Pancreas (tissue), 10 donors: ENCODE measurements at places on chromosomes 7 and 10. TPM values are rescaled to one million over a fixed set of nuclear protein-coding genes. Genes with fewer than 3 reads are reported as not detected.

GRCh38 chr10:66204838-66205237, 721.0 kb upstream of the LRRTM3 start:
- H3K27me3 ChIP-seq, result no peaks in the 10 kb centered on the region
- no peak overlapping the region for H3K4me3 ChIP-seq
- no peaks in the 10 kb centered on the region for H3K36me3 ChIP-seq
- no peak for DNase-seq
- no peaks in the 10 kb centered on the region for H3K4me1 ChIP-seq
- no peak overlapping the region for H3K27ac ChIP-seq

GRCh38 chr7:40148671-40149070, 13.9 kb downstream of the SUGCT start:
- H3K36me3 ChIP-seq, result no peaks in the 10 kb centered on the region
- H3K4me1 ChIP-seq, result no peaks in the 10 kb centered on the region
- no peak overlapping the region for H3K27ac ChIP-seq

DNA sequence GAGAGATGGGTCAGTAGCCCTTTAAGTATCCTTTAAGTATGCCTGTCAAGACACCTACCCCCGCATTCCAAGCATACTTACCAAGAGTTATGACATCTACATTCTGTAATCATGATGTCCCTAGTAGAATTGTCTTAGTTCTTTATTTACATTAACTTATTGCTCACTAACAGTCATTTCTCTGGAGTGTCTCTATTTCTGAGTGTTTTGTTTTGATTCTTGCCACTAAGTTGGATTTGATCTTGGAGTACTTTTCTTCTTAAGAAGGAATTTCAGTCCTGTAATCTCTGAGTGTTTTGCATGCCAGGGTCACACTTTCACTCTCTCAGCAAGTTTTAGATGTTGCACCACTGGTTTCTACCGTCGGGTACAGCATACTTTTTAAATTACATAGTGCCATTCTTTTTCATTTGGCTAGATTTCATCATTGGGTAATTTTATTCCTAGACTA, 1053.9 kb downstream of the KCNMA1 start:
- H3K4me1 ChIP-seq, result peaks cover 13% of the 10 kb centered on the region
- H3K36me3 ChIP-seq, result no peaks in the 10 kb centered on the region
- H3K4me3 ChIP-seq, result no peak overlapping the region
- no peak overlapping the region for H3K27ac ChIP-seq
- no peaks in the 10 kb centered on the region for H3K27me3 ChIP-seq

DNA sequence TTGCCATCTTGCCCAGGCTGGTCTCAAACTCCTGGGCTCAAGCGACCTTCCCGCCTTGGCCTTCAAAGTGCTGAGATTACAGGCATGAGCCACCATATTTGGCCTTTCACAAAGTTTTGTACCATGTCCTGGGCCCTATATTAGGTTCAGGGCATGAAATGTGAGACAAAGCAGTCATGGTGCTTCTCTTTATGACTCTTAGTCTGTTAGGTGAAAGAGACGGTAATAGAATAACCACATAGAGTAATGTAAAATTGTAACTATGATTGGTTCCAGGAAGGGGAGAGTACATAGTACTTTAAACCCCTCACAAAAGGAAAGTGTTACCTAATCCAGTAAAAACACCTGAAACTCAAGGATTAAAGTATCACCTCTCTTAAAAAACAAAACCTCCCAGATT, 144.7 kb downstream of the SPAG6 start:
- DNase-seq, result no peak
- H3K27me3 ChIP-seq, result no peaks in the 10 kb centered on the region
- no peak overlapping the region for H3K27ac ChIP-seq

MRPS17 gene
- total RNA-seq, result 8.4 TPM

CHN2 gene
- 24.0 TPM for total RNA-seq

DNA sequence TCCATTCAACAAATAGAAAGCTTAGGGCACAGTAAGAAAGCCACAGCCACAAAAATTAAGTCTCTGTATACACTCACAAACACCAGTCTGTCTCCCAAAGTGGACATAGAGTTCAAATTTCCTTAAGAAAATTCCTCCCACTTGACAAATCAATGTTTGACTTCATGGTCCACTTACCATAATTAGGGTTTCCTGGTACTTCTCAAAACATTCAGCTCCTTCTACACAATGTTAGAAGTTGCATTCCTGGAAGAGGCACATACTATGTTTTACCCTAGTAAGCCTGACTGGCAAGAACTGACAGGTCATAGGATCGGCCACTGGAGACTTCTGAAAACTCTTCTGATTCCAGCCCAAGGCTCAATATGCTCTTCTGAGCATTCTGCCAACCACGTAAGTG, 70.5 kb downstream of the CPXM2 start:
- H3K27ac ChIP-seq, result no peak overlapping the region
- DNase-seq, result no peak
- no peaks in the 10 kb centered on the region for H3K36me3 ChIP-seq
- H3K27me3 ChIP-seq, result no peaks in the 10 kb centered on the region

DNA sequence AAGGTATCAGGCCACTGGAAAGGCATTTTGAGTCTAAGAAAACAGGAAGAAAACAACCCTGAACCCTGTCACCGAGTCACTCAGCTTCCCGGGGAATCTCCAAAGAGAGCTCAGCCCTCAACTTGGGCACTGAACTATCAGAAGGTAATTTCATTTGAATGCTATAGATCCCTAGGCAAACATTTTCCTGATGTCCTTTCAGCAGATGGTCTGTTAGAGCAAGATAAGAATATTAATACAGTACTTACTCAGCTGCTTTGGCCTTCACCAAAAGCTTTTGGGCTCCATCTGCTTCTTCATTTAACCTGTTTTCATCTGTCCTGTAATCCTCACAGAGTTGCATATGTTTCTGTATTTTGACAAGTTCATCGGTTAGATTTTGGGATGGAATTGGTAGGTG, 34.2 kb upstream of the LAMB1 start:
- no peak overlapping the region for H3K27ac ChIP-seq
- no peak overlapping the region for H3K4me3 ChIP-seq
- peaks cover 10% of the 10 kb centered on the region for H3K4me1 ChIP-seq
- no peaks in the 10 kb centered on the region for H3K27me3 ChIP-seq
- no peak for DNase-seq

DNA sequence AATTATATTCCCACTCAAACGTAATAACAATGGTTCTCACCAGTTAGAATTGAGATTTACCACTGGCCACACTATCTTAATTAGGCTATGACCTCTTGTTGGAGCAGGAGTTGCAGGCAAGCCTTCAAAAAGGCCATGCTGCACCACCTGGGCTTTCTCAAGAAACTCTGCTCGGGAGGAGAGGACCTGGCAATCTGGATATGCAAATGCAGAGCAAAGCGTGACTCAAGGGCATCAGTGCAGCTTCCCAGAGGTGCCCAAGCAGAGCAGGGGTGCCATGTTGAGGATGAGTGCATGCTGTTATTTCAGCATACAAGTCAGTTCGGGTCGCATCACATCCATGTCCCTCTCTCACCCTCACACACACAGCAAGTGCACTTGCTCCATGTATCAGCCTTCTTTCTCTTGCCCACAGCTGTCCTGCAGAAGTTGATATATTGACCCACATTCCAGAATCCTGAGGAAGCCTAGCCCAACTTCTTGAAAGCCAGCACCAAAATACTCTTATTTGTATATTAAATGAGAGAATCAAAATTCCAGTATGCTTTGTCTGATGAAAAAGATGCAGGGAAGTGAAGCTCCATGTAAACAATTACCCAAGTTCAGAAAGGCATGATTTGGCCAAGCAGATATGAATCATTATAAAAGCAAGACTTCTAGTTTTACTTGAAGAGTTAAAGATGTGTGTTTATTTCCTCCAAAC, 55.7 kb upstream of the IL6 start:
- no peak overlapping the region for H3K27ac ChIP-seq
- H3K36me3 ChIP-seq, result no peaks in the 10 kb centered on the region
- no peaks in the 10 kb centered on the region for H3K4me1 ChIP-seq
- H3K27me3 ChIP-seq, result no peaks in the 10 kb centered on the region

DNA sequence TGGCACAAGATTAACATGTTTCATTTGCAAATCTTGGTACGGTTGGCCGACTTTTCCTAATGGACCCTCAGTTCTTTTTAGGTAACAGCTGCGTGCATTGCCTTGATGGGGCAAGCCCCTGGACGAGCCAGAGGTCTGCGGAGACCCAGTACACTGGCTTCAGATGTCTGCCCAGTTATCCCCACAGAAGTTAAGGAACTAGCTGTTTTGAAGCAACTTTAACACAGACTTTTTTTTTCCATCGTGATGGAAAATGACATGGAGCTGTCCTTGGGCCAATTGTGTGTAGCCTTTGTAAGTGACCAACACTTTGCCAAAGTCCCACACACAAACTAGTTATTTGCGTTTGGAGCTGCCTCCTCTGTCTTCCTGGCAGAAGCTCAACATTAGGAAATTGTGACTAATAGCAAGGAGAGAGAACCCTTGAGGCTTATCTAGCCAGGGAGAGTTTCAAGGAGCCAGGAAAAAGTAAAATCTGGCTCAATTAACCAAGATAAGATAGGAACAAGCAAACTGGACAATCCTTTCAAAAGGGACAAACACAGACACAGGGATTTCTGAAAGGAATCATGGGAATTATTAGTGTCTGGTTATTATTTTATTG, 99.6 kb upstream of the BMPER start:
- H3K4me3 ChIP-seq, result no peak overlapping the region
- H3K4me1 ChIP-seq, result no peaks in the 10 kb centered on the region
- no peaks in the 10 kb centered on the region for H3K36me3 ChIP-seq
- H3K27ac ChIP-seq, result no peak overlapping the region
- no peak for DNase-seq
- no peaks in the 10 kb centered on the region for H3K27me3 ChIP-seq

PTN gene
- total RNA-seq, result 0.47 TPM

DNA sequence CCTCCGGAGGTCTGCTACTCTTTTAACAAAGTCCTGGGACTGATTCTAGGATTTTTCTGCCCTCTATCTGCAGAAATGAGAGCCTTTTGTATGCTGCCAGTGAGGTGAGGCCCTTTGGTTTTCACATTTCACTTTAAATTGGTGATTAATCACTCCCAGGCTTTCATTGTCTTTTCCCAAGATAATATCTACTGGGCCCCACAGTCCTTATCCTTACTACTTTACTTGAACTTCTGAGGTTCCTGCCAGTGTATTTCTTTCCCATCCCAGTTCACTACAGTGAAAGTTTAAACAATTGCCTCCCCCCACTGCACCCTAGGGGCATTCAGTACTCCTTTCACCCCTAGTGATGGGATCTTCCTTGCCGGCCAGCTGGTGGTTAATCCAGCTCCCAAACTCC, 127.4 kb upstream of the INHBA start:
- no peaks in the 10 kb centered on the region for H3K36me3 ChIP-seq
- no peaks in the 10 kb centered on the region for H3K4me1 ChIP-seq
- no peak for DNase-seq
- H3K4me3 ChIP-seq, result no peak overlapping the region
- no peaks in the 10 kb centered on the region for H3K27me3 ChIP-seq

- H3K27ac ChIP-seq, result peak overlapping the region; percentile 68
- no peaks in the 10 kb centered on the region for H3K36me3 ChIP-seq
- H3K27me3 ChIP-seq, result no peaks in the 10 kb centered on the region
- H3K4me3 ChIP-seq, result no peak overlapping the region
Observed at GRCh38 chr10:71962901-71963300, 1.3 kb upstream of the CHST3 start.

DNA sequence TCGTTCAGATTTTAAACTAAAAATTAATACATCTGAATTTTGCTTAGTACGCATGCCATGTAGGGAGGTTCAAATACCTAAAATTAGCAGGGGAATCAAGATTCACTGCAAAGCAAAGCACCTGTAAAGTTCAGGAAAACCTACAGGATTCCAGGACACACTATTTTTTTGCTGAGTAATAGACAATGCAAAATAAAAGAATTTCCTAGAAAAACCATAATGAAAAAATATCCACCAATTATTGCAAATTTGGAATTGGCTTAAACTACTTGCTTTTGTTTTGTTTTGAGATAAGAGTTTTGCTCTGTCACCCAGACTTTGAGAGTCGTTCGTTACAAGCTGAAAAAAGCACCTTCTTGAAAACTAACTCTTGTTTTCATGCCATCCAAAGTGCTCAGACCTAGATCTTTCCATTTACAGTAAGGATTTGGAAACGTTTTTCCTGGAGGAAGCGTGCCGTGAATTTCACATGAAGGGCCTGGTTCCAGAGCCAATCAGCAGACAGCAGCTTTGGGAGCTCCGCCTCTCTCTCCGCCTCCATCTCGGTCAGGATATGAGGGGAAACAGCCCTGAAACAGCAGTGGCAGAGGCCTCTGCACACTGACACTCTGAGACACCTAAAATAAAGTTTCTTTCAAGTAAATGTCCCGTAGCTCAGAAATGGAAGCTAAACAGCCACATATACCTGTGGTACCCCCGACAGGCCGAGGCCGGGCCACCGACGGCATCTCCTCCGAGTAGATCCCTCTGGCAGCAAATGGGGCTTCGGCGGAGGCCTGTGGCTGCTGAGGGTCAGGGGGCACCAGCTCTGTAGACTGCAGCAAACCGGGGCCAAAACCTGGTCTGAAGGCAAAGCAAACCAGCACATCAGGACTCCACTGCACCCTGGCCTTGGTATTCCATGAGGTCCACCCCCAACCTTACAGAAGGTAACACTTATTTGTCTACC, 45.9 kb upstream of the ATP6V0A4 start:
- no peaks in the 10 kb centered on the region for H3K4me1 ChIP-seq
- H3K27ac ChIP-seq, result no peak overlapping the region
- no peaks in the 10 kb centered on the region for H3K27me3 ChIP-seq
- H3K4me3 ChIP-seq, result no peak overlapping the region
- no peaks in the 10 kb centered on the region for H3K36me3 ChIP-seq
- DNase-seq, result no peak

- no peak for DNase-seq
Observed at GRCh38 chr7:33742521-33742920, 162.8 kb upstream of the BMPER start.

GRCh38 chr10:112222799-112223198, 39.2 kb upstream of the GPAM start:
- no peaks in the 10 kb centered on the region for H3K36me3 ChIP-seq
- no peaks in the 10 kb centered on the region for H3K4me1 ChIP-seq

SAP25 gene
- 7.5 TPM for total RNA-seq

GRCh38 chr7:19392246-19392645, 247.0 kb upstream of the FERD3L start:
- no peaks in the 10 kb centered on the region for H3K4me1 ChIP-seq
- no peaks in the 10 kb centered on the region for H3K36me3 ChIP-seq
- no peak overlapping the region for H3K4me3 ChIP-seq
- H3K27ac ChIP-seq, result no peak overlapping the region
- no peak for DNase-seq

DNA sequence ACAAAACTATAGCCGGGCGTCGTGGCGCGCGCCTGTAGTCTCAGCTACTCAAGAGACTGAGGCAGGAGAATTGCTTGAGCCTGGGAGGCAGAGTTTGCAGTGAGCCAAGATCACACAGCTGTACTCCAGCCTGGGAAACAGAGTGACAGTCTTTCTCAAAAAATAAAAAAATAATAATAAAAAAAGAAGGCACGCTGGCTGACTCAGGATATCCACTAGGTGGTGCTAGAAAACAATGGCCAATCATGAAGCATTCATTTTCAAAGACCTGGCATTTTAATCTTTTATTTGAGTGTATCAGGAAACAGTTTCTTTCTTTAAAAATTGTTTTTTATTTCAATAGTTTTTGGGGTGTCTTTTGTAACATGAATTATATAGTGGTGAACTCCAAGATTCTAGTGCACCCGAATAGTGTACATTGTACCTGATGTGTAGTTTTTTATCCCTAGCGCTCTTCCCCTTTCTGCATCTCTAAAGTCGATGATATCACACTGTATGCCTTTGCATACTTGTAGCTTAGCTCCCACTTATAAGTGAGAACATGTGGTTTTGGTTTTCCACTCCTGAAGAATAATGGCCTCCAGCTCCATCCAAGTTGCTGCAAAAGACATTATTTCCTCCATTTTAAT, 88.6 kb downstream of the LYZL1 start:
- H3K4me1 ChIP-seq, result no peaks in the 10 kb centered on the region
- no peak for DNase-seq
- H3K36me3 ChIP-seq, result no peaks in the 10 kb centered on the region
- no peak overlapping the region for H3K4me3 ChIP-seq
- no peak overlapping the region for H3K27ac ChIP-seq
- H3K27me3 ChIP-seq, result no peaks in the 10 kb centered on the region
